ENCODE measurements at places on chromosomes 6 and 20. TPM values are rescaled to one million over a fixed set of nuclear protein-coding genes. Genes with fewer than 3 reads are reported as not detected.

The RIN2 gene
- polyA plus RNA-seq, result 38.2 TPM

The ADGB gene
- polyA plus RNA-seq, result 0.46 TPM

The TBC1D7 gene
- 26.9 TPM for polyA plus RNA-seq

The CDSN gene
- polyA plus RNA-seq, result not detected

The PERP gene
- 13.4 TPM for polyA plus RNA-seq

The PPIL6 gene
- 16.7 TPM for polyA plus RNA-seq

The DDX43 gene
- polyA plus RNA-seq, result 0.37 TPM

The NINL gene
- 57.6 TPM for polyA plus RNA-seq

The TAGAP gene
- 0.84 TPM for polyA plus RNA-seq

The ADAM33 gene
- 15.3 TPM for polyA plus RNA-seq

The ILRUN gene
- 51.1 TPM for polyA plus RNA-seq

The CALHM4 gene
- 0.85 TPM for polyA plus RNA-seq

The CALHM6 gene
- polyA plus RNA-seq, result 4.9 TPM

The F13A1 gene
- 11.0 TPM for polyA plus RNA-seq

The SOBP gene
- polyA plus RNA-seq, result 12.0 TPM

The DNAH8 gene
- 0.90 TPM for polyA plus RNA-seq

The SLC17A2 gene
- polyA plus RNA-seq, result 0.58 TPM

- no peak for DNase-seq
Measured at GRCh38 chr20:39916236-39916765, 772.7 kb downstream of the MAFB start.

DNA sequence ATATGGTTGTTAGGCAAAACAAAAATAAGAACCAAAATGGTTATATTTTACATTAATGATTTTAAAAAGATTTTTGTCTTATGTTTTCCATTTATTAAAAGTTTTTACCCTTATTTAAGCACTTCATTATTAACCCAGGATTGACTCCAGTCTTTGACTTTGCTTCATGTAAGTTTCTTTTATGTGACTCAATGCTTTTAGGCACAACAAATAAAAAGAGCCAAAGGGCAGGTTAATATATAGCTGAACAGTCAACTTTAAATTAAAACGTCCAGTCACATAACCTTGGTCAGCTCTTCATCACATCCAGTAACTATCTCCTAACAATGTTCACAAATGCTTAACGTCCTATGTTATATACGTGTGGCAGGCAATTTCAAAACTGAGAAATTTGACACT, 32.7 kb downstream of the COL21A1 start:
- no peak for DNase-seq

- no peak for DNase-seq
Measured at GRCh38 chr6:34331371-34332050, 61.0 kb downstream of the NUDT3 start.

DNA sequence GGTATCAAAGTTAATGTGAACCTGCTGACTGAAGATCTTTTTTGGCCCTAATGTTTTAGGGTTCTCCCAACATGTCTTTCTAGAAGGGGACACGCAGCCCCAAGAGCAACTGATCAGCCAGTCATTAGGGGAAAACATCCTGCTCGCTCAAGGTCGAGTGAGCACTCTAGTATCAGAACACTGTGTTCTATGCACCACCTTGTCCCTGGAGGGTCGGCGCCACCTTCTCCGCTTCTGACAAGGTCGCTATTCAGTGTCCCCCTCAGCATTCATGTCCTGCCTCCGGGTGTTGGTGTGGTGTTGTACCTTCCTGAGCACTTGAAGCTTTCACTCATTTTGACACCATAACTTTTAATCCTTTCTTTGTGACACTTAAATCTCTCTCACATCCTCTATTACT, 331.2 kb upstream of the KCNQ5 start:
- no peak for DNase-seq

- no peak for DNase-seq
Measured at GRCh38 chr20:57622201-57622570, 2.0 kb upstream of the ZBP1 start.

DNA sequence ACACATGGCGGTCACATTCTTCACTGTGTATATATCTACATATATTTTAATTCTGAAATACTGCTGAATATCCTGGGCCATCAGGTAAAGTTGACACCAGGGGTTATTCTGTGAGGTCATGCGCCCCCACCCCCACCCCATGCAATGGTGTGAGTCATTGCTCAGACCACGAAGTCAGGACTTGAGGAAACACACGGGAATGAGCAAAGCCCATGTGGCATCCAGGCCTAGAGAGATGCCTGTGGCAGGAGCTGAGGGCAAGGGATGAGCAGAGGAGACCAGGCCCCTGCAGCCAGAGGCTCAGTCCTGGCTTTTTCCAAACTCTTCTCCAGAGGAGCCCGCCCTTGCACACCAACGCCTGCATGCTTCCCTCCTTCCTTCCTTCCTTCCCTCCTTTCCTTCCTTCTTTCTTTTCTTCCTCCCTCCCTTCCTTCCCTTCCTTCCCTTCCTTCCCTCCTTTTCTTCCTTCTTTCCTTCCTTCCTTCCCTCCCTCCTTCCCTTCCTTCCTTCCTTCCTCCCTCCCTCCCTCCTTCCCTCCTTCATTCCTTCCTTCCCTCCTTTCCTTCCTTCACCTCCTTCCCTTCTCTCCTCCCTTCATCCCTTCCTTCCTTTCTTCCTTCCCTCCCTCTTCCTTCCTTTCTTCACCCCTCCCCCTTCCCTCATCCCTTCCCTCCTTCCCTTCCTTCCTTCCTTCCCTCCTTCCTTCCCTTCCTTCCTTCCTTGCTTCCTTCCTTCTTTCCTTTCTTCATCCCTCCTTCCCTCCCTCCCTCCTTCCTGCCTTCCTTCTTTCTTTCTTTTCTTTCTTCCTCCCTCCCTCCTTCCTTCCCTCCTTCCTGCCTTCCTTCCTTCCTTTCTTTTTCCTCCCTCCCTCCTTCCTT, 72.0 kb upstream of the INSM1 start:
- DNase-seq, result no peak

DNA sequence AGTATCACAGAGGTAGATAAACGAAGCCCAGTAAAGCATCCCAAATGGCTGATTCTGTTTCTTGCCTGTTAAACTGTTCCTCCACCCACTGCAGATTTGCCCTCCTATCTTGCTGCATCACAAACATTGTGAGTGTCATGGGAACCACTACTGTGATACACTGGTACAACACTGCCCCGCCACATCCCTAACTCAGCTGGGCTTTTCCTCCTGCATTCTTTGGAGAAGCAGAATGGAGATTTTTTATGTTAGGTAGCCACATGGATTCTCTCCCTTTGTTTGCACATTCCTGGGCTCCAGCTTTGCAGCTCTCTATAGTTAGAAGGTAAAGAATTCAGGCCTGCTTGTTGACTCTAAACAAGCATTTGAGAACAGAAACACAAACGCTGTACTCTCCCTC, 234.1 kb downstream of the TMEM242 start:
- no peak for DNase-seq

- DNase-seq, result no peak
Measured at GRCh38 chr6:17454316-17455005, 61.1 kb downstream of the CAP2 start.

GRCh38 chr6:99905209-99906106, 88.6 kb downstream of the MCHR2 start:
- no peak for DNase-seq

GRCh38 chr6:157657754-157658153, 165.3 kb upstream of the SNX9 start:
- no peak for DNase-seq

GRCh38 chr20:40010483-40010882, 678.6 kb downstream of the MAFB start:
- no peak for DNase-seq

- no peak for DNase-seq
Measured at GRCh38 chr20:57259121-57259937, 7.1 kb downstream of the BMP7 start.

- no peak for DNase-seq
Measured at GRCh38 chr6:55379471-55379870, 52.2 kb downstream of the GFRAL start.

GRCh38 chr6:166545156-166546034, 41.1 kb downstream of the RAMACL start:
- DNase-seq, result no peak

GRCh38 chr20:1900321-1900801, 5.2 kb downstream of the SIRPA start:
- DNase-seq, result peak; percentile 52

DNA sequence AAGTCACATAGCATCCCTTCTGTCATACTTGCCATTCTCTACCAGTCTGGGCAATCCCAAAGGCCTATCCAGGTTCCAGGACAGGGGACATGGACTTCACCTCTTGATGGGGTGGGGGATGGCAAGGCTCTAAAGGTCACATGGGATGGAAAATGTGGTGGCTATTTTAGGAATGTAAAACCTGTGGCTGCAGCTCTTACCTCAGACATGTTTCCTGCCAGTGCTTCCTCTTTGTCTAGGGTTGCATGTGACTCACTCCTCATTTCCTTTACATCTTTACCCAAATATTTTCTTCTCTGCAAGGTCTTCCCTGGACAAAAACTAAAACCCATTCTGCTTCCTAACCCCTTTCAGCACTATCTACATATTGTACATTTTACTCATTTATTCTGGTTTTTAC, 135.7 kb downstream of the BTBD3 start:
- DNase-seq, result no peak

DNA sequence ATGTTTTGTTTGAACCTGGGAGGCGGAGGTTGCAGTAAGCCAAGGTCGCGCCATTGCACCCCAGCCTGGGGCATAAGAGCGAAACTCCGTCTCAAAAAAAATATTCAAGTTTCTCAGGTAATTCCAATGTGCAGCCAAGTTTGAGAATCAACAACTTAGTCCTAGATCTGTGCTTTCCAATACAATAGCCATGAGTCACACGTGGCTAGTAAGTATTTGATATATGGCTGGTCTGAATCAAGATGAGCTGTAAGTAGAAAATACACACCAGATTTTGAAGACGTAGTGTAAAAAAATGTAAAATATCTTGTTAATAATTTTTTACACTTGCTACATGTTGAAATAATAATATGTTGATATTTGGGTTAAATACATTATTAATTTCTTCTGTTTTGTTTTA, 35.0 kb upstream of the BTBD3 start:
- DNase-seq, result no peak

GRCh38 chr6:35634316-35634715, 54.4 kb downstream of the FKBP5 start:
- DNase-seq, result no peak

- no peak for DNase-seq
Measured at GRCh38 chr20:61806995-61807394, 258.7 kb downstream of the TAF4 start.

GRCh38 chr20:44137266-44137801, 49.7 kb downstream of the JPH2 start:
- peak; percentile 23 for DNase-seq

- DNase-seq, result no peak
Measured at GRCh38 chr6:70673601-70674000, 5.9 kb downstream of the SMAP1 start.

- DNase-seq, result no peak
Measured at GRCh38 chr6:1502041-1502440, 107.7 kb upstream of the FOXC1 start.

- peak; percentile 25 for DNase-seq
Measured at GRCh38 chr6:109008537-109009235, 86.0 kb downstream of the SESN1 start.

- DNase-seq, result no peak
Measured at GRCh38 chr6:2658788-2659187, 91.9 kb downstream of the MYLK4 start.

DNA sequence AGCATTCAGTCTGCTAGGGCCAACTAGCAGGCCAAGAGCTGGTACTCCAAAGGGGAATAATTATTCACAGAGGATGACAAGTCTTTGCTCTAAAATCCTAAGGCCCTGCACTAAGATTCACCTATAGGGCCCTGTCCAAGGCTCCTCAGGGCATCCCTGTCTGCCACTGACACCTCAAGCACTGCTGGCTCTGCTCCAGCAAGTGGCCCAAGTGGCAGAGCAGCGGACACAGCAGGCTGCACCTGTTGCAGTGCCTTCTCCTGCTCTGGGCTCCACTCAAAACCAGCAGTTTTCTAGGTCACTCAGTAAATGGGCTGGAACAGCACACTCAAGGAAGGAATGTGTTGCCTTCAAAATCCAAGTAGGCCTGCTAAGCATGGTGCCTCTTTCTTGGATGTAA, 36.4 kb upstream of the SMOC2 start:
- DNase-seq, result no peak

DNA sequence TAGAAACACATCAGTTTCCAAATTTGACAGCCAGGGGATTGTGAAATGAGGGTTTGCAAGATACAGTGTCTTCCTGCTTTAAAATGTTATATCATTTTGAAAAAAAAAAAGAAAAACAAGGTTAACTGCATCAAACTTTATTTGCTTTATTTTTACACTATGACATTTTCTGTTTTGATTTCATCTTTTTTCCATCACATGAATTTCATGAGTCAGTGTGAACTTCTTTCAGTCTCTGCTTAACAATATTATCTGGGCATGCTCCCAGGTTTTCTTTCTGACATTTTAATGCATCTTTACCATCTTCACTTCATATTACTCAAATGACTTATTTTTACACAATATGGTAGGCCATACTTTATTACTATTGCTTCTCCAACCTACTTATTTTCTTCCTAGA, 1.9 kb downstream of the NCOA7 start:
- no peak for DNase-seq

- no peak for DNase-seq
Measured at GRCh38 chr6:135212020-135212806, 31.1 kb downstream of the MYB start.

DNA sequence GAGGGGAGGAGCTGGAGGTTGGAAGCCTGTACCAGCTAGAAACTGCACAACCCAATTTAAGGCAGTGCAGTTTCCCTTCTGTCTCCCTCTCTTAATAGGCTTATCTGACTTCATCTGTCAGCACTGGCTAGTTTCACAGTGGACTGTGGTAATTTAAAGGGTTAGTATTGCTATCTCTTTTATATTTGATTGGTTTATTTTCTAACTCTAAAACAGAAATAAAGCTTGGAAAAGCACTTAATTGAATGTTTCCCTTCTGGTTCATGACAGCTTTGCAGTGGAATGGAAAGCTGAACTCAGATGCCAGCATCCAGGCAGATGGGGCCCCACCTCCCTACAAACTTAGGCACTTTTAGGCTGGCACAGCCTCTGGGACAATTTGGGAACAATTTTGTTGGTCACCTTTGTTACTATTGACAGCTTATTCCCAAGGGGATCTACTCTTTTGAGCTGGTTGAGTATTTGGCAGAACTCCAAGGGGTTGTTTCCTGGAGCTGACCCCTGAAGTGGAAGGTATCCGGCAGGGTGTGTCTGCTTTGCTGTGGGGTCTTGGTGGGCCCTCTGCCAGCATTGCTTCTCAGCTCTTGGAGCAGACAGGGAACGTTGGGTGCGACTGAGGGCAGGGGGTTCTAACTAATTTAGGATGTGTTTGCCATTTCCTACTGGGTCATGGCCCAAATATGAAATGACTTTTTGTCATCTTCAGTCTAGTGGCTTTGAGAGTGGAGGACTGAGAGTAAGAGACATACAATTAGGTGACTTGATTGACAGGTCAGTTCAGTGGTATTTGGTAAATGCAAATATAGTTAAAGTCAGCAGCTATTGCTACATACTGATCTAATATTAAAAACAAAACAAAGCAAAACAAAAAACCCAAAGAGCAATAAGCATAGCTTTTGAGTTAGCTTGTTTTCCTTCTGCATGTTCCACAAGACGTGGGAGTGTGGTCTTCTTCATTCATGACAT, 9.3 kb downstream of the SH3BGRL2 start:
- no peak for DNase-seq

Data from renal cortex interstitium (tissue), 15 donors.